ENCODE measurements at places on chromosomes 7 and 10. TPM values are rescaled to one million over a fixed set of nuclear protein-coding genes. Genes with fewer than 3 reads are reported as not detected.

DNA sequence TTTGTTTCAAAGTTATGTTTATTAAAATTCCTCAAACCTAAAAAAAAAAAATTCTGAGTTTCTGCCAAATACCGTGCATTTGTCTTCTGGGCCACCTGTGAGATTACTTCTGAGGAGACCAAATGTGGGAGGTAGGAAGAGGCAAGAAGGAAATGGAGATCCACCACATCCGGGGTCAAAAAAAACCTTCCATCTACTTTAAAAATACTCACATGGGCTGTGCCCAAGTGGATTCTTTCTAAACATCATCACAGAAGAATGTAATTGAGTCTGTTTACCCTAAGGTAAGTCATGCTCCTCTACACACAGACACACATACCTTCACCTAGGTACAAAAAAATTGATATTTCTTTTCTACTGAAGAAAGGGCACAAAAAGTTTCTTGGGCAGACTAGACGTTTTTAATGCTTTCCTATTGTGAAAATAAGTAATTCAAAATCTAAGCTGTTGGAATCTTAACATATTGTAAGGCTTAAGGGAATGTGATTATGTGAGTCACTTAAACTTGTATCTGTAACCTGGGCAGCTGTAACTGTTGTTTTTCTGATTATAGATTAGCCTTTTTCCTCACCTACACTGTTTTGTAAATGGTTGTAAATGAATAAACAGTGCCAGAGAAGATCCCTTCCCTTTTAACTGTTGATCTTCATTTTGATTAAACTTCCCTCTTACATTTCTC lies 19.1 kb upstream of the SPOCK2 start:
- no peak for DNase-seq
- H3K4me3 ChIP-seq, result no peak overlapping the region

GRCh38 chr7:84040355-84040754 lies 154.2 kb downstream of the SEMA3A start:
- H3K4me3 ChIP-seq, result no peak overlapping the region
- no peak for DNase-seq
- H3K27ac ChIP-seq, result no peak overlapping the region
- no peaks in the 10 kb centered on the region for H3K36me3 ChIP-seq
- no peaks in the 10 kb centered on the region for H3K27me3 ChIP-seq
- peaks cover 7% of the 10 kb centered on the region for H3K4me1 ChIP-seq

- peaks cover 3% of the 10 kb centered on the region for H3K27me3 ChIP-seq
- H3K4me1 ChIP-seq, result peaks cover 3% of the 10 kb centered on the region
- no peak overlapping the region for H3K4me3 ChIP-seq
- no peak overlapping the region for H3K27ac ChIP-seq
These were observed 86.1 kb downstream of the LHPP start for GRCh38 chr10:124547647-124548168.

GRCh38 chr10:18980089-18980629 lies 68.4 kb upstream of the MALRD1 start:
- no peaks in the 10 kb centered on the region for H3K4me1 ChIP-seq
- no peak overlapping the region for H3K4me3 ChIP-seq
- H3K36me3 ChIP-seq, result no peaks in the 10 kb centered on the region
- no peak for DNase-seq
- H3K27me3 ChIP-seq, result no peaks in the 10 kb centered on the region

DNA sequence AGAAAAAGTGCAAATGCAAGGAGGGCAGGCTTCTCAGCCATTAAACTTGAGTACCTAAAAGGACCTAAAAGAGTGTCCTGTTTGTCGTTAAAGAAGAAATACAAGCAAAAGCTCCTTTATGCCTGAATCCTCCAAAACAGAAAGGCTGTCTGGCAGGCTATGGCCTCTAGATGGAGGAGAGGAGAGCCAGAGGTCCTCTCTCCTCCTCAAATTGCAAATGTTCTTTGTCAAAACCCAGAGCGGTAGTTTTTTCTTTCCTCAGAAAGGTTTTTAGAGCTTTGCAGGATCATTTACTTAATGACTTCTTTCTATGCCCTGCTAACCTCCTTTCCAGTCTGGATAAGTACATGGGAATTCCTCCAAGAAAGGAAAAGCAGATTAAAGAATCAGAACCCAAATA lies 1.9 kb upstream of the SORCS1 start:
- H3K27ac ChIP-seq, result no peak overlapping the region
- peaks cover 18% of the 10 kb centered on the region for H3K27me3 ChIP-seq
- no peak overlapping the region for H3K4me3 ChIP-seq
- DNase-seq, result no peak
- H3K36me3 ChIP-seq, result no peaks in the 10 kb centered on the region
- H3K4me1 ChIP-seq, result no peaks in the 10 kb centered on the region

DNA sequence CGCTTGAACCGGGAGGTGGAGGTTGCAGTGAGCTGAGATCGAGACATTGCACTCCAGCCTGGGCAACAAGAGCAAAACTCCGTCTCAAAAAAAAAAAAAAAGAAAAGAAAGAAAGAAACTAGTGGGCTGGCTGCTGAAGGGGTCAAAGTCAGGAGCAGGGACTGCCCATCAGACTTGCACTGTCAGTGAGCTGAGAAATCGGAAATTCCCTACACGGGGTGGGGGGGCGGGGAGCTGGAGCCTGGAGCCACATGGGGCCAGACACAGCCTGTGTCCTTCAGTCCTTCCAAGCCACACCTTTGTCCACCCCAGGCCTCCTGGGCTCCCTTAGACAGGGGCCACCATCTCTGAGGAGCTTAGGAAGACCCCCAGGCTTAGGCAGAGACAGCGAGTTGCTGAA lies 34.5 kb downstream of the SRRM3 start:
- H3K36me3 ChIP-seq, result no peaks in the 10 kb centered on the region
- H3K4me3 ChIP-seq, result no peak overlapping the region
- no peaks in the 10 kb centered on the region for H3K4me1 ChIP-seq
- no peak for DNase-seq
- H3K27me3 ChIP-seq, result no peaks in the 10 kb centered on the region
- H3K27ac ChIP-seq, result no peak overlapping the region

DNA sequence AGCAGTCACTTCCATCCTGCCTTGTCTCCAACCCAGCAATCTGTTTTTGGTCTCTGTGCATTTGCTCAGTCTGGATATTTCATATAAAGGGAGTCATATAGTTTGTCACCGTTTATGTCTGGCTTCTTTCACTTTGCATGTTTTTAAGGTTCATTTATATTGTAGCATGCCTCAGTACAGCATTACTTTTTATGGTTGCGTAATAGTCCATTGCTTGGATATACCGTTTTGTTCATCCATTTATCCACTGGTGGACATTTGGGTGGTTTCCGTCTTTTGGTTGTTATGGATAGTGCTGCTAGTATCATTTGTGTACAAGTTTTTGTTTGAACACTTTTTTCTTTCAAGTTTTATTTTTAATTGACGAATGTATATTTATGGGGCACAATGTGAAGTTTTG lies 18.2 kb downstream of the TBC1D12 start:
- DNase-seq, result no peak
- H3K4me1 ChIP-seq, result peaks cover 10% of the 10 kb centered on the region
- H3K4me3 ChIP-seq, result no peak overlapping the region
- no peak overlapping the region for H3K27ac ChIP-seq
- no peaks in the 10 kb centered on the region for H3K27me3 ChIP-seq
- H3K36me3 ChIP-seq, result no peaks in the 10 kb centered on the region

GRCh38 chr7:87148332-87148955 lies 3.8 kb upstream of the DMTF1 start:
- no peak overlapping the region for H3K27ac ChIP-seq
- no peak overlapping the region for H3K4me3 ChIP-seq
- H3K27me3 ChIP-seq, result no peaks in the 10 kb centered on the region
- no peaks in the 10 kb centered on the region for H3K36me3 ChIP-seq
- no peaks in the 10 kb centered on the region for H3K4me1 ChIP-seq
- DNase-seq, result no peak

GRCh38 chr10:33327751-33328150 lies 6.7 kb downstream of the NRP1 start:
- no peaks in the 10 kb centered on the region for H3K27me3 ChIP-seq
- peak; percentile 23 for DNase-seq
- H3K4me1 ChIP-seq, result peaks cover 11% of the 10 kb centered on the region
- peaks cover 51% of the 10 kb centered on the region for H3K36me3 ChIP-seq

- no peak overlapping the region for H3K4me3 ChIP-seq
- H3K36me3 ChIP-seq, result no peaks in the 10 kb centered on the region
- H3K27me3 ChIP-seq, result no peaks in the 10 kb centered on the region
- H3K27ac ChIP-seq, result no peak overlapping the region
- H3K4me1 ChIP-seq, result no peaks in the 10 kb centered on the region
- DNase-seq, result peak; percentile 48
These were observed 826.4 kb downstream of the LRMDA start for GRCh38 chr10:76257816-76258215.

- H3K4me3 ChIP-seq, result no peak overlapping the region
- H3K36me3 ChIP-seq, result no peaks in the 10 kb centered on the region
- H3K27ac ChIP-seq, result peak overlapping the region; percentile 84
- peak; percentile 81 for DNase-seq
These were observed 39.6 kb upstream of the ANK3 start for GRCh38 chr10:60429084-60429849.

DNA sequence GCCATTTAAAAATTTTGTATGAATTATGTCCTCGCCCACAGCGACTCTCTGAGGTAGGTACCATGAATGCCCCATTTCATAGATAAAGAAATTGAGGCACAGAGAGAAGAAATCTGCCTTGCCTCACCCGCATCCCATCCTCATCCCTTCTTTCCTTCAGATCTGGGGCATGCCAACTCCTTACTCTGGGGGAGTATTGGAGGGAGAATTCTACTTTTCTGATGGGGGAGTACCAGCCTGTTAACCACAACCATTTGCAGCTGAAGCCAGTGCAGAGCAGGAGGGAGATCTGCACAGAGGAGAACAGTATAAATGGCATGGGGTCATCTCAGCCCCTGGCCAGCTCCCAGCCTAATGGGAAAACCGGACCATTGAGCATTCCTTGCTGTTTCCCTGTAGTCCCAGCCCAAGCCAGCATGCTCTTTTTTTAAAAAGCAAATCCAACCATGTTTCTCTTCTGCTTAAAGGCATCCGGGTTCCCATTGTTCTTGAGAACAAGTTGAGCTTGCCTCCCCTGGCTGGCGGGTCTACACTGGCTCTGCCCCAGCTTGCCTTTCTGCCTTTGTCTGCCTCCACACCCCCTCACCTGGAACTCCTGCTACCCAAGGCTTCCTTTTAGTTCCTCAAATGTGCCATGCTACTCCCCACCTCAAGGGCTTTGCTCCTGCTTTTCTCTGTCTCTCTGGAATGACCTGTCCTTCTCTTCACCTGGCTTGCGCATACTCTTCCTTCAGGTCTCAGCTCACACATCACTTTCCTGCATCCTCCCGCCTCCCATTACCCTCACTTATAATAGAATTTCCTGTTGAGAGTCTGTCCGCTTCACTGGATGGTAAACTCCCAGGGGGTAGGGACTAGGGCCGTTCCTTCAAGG lies 8.8 kb upstream of the ZNF503 start:
- H3K27me3 ChIP-seq, result peaks cover 50% of the 10 kb centered on the region
- H3K4me1 ChIP-seq, result peaks cover 5% of the 10 kb centered on the region
- DNase-seq, result no peak
- H3K36me3 ChIP-seq, result no peaks in the 10 kb centered on the region
- H3K27ac ChIP-seq, result no peak overlapping the region

- no peak within 1 kb of the TSS for H3K4me3 ChIP-seq
- peaks cover 15% of the 10 kb centered on the region for H3K4me1 ChIP-seq
- H3K27me3 ChIP-seq, result no peaks in the 10 kb centered on the region
- no peaks in the 10 kb centered on the region for H3K36me3 ChIP-seq
These were observed at the start of gene AQP1 for GRCh38 chr7:30911561-30911969. Gene AQP1 (plus strand): TSS chr7:30911853. CDS start chr7:30911910, 57 bp downstream.

- no peaks in the 10 kb centered on the region for H3K4me1 ChIP-seq
- no peaks in the 10 kb centered on the region for H3K36me3 ChIP-seq
- no peak for DNase-seq
- H3K27me3 ChIP-seq, result peaks cover 10% of the 10 kb centered on the region
- H3K4me3 ChIP-seq, result no peak overlapping the region
These were observed 158.4 kb downstream of the COBL start for GRCh38 chr7:51158211-51158610.

GRCh38 chr7:117908031-117908795 lies 35.0 kb upstream of the CTTNBP2 start:
- H3K4me1 ChIP-seq, result no peaks in the 10 kb centered on the region
- peaks cover 4% of the 10 kb centered on the region for H3K27me3 ChIP-seq
- no peak overlapping the region for H3K4me3 ChIP-seq
- no peak for DNase-seq
- H3K27ac ChIP-seq, result no peak overlapping the region
- no peaks in the 10 kb centered on the region for H3K36me3 ChIP-seq

NRP1 gene
- total RNA-seq, result 73.5 TPM

FBXO24 gene
- total RNA-seq, result 0.52 TPM

PLEKHA8 gene
- 34.7 TPM for total RNA-seq

GJD4 gene
- total RNA-seq, result not detected

HYAL4 gene
- total RNA-seq, result not detected

CFAP58 gene
- total RNA-seq, result 0.86 TPM

KCP gene
- total RNA-seq, result 0.20 TPM

HABP2 gene
- total RNA-seq, result not detected

TSC22D4 gene
- 52.9 TPM for total RNA-seq

GRID1 gene
- 0.48 TPM for total RNA-seq

EMX2 gene
- not detected for total RNA-seq

Measured in astrocyte (in vitro differentiated cells and primary cell).